BJ (cell line): ENCODE measurements at places on chromosomes 3 and 15.

DNA sequence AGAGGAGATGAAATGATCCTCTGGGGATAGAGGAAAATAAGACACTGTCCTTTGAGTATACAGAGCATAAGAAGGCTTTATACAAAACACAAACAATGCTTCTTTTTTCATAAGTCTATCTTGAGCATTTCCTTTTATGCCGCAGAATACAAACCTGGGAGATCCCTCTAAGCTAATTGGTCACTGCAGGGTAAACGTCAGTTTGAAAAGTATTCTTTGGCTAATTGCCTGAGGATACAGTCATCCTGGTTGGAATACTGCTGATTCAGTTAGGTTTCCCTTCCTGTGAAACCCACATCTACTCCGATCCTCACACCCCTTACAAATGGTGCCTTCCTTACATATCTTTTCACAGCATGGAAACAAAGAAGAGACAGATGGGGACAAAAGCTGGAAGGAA lies 10.6 kb downstream of the WNT5A start:
- peak; percentile 66 for DNase-seq

- DNase-seq = no peak
These were observed 53.9 kb downstream of the FGD5 start for GRCh38 chr3:14872706-14873105.

DNA sequence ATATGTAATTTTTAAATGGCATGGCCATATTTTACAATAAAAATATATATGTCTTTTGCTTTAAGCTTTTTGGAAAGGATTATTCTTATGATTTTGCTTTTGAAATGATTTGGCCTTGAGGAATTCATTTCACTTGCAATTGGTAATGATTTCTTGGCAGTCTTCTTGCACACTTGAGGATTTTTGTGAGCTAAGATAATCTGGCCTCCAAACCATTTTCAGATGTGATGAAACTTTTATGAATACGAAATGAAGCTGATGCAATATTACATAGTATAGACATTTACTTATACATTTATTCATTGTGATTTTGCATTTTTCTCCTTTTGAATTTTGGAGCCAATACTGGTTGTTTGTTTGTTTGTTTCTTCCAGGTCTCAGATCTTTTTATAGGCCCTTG lies 6.4 kb upstream of the SH2D7 start:
- no peak for DNase-seq

- DNase-seq = no peak
These were observed 21.2 kb upstream of the IGF2BP2 start for GRCh38 chr3:185846037-185846436.

- no peak for DNase-seq
These were observed 1.8 kb upstream of the CTDSPL start for GRCh38 chr3:37859908-37860199.

GRCh38 chr3:107557743-107558142 lies 35.0 kb downstream of the BBX start:
- DNase-seq = no peak

GRCh38 chr3:178480795-178481194 lies 55.4 kb upstream of the KCNMB2 start:
- DNase-seq = no peak

- DNase-seq = no peak
These were observed 3.1 kb downstream of the GP5 start for GRCh38 chr3:194395778-194396538.

DNA sequence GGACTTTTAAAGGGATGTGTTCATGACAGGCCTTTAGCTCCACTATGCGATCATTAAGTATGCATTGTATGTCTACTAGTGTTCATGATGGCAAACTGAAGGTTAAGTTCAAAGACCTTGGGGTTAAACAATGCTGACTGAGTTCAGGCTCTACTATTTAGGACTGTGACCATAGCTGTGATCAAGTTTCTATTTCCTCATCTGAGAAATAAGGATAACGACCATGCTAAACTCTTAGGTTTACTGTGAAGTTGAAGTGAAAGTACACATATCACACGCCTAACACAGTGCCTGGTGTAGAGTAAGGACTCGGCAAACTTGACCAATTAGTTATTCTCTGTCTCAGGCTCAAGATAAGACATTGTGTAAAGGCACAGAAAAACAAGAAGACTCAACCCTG lies 243.2 kb downstream of the MBNL1 start:
- DNase-seq = no peak

DNA sequence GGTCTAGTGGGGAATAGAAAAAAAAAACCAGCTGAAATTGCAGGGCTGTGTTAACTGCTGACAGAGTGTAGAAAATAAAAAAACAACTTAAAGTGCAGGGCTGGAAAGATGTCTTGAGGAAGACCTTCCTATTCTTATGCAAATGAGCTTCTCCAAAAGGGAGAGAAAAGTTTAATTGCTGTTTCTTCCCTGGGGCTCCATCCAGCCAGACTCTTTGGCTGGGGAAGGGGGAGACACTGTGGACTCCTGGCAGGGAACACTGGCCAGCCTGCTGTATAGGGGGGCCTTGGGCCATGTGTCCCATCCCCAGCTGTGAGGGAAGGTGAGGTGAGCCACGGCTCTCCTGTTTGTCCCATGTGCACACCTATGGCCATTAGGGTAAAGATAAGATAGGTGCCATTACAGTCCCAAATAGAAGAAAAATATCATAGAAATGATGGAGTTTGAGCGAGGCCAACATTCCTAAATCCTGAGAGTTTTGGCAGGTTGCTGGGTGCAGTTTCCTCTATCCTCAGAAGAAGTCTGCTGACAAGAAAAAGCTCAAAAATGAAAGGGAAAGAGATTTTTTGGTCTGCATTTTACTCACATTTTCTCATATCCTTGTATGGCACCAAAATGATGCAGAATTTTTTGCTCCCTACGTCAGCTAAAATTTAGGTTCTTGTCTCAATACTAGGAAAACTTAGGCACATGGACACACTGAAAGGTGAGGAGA lies 901.7 kb downstream of the PLOD2 start:
- DNase-seq = no peak

DNA sequence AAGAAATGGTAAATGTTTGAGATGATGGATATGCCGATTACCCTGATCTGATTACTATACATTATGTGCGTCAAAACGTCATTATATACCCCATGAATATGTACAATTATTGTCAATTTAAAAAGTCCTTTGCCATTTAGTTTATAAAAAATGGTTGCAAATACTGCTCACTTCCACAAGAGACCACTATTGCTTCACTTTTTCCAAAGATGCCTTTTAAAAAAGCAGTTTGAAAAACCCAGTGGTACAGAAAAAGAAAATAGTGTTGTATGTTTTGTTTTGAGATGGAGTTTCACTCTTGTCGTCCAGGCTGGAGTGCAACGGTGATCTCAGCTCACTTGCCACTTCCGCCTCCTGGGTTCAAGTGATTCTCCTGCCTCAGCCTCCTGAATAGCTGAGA lies 39.3 kb downstream of the EDEM1 start:
- DNase-seq = no peak

DNA sequence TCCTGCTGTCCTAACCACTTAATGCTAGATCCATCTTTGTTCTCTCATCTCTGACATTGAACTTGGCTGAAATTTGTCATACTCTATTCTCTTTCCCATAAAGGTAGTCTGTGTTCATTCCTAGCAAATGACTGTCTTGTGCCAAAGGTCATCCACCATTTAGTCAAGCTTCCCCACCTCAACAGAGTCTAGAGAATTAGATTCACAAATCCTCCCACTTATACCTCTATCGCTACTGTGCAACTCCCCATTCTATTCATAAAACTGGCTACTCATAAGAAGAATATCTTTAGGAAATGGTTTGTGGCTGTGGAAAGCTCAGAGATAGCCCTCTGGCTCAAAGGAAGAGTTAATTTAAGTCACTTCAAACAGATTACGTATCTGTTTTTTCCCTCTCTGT lies 59.7 kb upstream of the MBNL1 start:
- DNase-seq = no peak

- DNase-seq = no peak
These were observed 175.1 kb downstream of the VGLL3 start for GRCh38 chr3:86815880-86816279.

GRCh38 chr3:118811236-118811732 lies 223.4 kb downstream of the IGSF11 start:
- no peak for DNase-seq

DNA sequence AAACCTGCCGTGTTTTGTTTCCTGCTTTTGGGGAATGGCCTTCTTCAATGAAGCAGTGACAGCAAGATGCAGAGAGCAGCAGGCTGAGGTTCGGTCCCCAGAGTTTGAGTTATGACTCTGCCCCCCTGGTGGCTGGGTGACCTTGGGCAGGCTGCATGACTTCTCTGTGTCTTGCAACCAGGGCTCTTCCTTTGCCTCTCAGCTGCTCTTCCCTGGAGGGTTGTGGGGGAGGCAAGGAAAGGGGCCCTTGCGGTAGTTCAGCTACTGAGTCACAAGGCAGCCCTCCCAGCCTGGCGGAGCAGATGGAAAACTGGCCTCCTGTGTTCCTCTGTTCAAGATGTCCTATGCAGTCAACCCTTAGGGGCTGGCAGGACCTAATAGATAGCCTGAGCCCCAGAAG lies 17.1 kb downstream of the CTXND1 start:
- no peak for DNase-seq

DNA sequence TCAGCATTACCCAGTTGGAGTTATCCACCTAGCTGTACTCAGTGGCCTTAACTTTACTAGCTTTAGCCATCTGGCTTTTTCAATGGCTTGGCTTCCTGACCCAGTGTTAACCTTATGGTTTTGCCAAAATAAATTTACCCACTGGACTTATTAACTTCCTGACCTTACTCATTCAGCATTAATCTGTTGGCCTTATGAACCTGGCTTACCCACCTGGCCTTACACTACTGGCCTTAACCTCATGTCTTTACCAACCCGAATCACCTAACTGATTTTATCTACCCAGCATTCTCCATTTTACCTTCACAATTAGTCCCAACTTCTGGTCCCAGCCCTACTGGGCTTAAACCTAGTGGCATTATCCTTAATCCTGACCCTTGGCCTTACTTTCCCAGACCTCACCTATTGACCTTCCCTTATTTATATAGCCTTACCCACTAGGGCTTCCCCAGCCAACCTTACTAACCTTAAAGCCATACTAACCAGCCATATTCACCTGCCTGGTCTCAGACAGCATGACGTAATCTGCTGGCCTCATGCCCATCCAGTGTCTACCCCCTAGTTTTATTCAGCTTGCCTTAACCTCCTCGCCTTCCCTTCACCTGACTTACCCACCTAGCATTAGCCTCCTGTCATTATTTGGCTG lies 100.0 kb downstream of the IL12A start:
- no peak for DNase-seq

- DNase-seq = no peak
These were observed 4.8 kb upstream of the CASR start for GRCh38 chr3:122178711-122179110.

- DNase-seq = no peak
These were observed 2.3 kb downstream of the PLEKHO2 start for GRCh38 chr15:64843991-64844390.

DNA sequence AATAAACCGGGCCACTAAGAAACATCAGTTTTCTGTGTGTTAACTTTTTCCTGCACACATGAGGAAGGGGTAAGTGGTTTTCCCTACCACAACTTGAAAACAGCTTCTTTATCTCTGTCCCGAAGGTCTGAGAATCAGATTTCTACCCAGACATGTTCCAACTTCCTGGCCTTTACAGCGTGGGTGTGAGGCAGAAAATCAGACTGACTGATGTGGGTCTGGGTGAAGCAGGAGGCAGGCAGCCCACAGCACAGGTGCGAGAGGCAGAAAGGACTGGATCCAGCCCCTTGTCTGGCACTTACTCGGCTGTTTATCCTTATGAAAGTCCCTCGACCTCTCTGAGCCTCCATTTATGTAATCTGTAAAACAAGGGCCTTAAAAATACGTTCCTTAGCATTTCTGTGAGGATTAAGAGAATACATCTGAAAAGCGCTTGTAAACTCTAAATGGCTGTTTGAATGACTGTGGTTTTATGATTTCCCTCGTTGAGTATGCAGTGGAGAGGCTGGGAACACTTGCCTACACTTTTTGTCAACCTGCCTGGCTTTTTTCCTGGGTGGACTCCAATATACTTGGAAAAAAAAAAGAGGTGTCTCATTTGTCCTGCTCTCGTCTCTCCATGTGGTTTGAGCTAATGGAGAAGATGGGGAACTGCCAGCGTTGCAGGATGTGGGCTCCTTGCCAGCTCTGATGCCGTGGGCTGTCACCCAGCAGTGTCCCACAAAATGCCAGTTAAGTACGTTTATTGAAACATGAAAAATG lies 3.1 kb downstream of the AGBL1 start:
- no peak for DNase-seq

DNA sequence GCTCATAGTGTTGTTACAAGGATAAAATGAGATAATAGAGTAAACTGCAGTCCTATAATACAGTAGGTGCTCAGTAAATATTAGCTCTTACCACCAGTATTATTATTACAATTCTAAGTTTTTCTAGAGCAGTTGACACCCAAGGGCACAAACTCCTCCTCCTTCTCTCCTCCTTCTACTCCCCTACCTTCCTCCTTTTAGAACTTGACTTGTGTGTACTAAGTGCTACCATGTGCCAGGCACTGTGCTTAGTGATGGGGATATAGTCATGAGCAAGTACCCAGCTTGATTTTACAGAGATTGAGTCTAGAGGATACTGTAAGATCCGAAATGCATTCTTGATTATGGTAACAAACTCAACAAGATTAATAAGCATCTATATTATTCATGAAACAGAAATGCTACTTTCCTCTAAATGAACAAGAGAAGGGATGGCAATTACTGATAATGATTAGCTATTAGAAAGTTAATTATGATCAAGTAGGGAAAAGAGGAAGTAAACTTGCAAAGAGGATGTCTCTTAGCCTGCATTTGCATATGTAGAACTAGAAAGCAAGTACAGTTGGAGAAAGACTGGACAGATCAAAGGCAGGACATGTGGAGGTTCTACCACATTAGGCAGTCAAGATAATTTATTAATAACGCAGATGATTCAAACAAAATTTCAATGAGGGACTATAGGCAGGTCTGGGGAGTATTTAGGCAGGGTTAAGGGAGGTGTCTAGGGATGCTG lies 72.3 kb downstream of the CLDN11 start:
- DNase-seq = no peak

- no peak for DNase-seq
These were observed 58.6 kb downstream of the CACNA2D3 start for GRCh38 chr3:54180921-54181320.

GRCh38 chr15:88535100-88535499 lies 11.4 kb downstream of the DET1 start:
- DNase-seq = no peak
